Hematopoietic multipotent progenitor cell (in vitro differentiated cells): ENCODE measurements at places on chromosomes 12 and 14. TPM values are rescaled to one million over a fixed set of nuclear protein-coding genes. Genes with fewer than 3 reads are reported as not detected.

DNA sequence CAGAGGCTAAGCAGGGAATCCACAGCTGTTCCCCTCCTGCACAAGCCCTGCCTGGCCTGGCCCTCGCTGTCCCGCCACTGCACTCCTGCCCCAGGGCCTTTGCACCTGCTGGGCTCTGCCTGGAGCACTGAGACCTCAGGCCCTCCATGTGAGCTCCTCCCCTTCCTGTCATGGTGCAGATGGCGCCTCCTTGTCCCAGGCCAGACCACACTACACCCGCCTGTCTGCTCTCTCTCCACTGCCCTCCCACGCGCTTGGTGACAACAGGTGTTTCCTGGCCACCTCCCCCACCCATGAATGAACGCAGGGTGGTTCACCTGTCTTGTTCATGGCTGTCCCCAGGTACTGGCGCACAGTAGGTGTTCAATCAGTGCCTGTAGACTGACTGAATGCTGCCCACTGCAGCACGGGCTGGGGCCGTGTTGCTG, 82.9 kb downstream of the NCOR2 start:
- peak; percentile 64 for DNase-seq

DNA sequence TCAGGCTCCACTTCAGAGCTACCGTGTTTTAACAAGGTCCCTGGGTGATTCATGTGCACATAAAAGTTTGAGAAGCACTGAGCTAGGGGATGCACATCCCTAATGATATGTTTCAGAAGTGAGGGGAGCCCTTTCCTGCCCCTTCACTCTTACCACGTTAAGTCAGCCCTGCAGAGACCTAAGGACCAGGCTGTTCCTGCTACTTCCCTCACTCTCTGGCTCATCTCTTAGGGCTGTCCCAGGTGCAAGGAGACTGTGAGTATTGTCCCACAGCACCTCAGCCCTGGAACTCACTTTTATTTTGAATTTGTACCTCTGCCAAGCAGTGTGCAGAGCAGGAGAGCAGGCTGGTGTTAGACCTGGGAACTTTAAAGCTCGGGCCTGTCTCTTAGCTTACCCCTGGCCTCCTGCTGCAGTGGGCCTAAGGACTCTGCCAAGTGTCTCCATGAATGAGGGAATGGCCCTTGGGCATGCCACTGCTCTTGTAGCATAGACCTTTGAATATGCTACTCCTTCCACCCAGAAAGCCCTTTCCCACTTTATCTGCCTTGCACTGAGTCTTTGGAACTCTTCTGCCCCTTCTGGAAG, 11.0 kb upstream of the SUSD6 start:
- no peak for DNase-seq

DNA sequence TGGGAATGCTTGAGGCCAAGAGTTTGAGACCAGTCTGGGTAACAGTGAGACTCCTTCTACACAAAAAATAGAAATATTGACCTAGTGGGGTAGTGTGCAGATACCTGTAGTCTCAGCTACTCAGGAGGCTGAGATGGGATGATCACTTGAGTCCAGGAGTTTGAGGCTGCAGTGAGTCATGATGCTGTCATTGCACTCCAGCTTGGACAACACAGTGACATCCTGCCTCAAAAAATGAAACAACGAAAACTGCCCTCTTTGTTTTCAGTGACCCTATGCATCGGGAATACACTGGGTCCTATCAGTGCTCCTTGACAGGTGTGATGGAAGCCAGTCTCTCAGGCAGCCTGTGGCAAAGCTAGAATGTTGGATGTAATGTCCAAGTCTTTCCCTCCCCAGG, 311.5 kb upstream of the OR4E1 start:
- DNase-seq = no peak

- no peak for DNase-seq
Measured at GRCh38 chr12:25058658-25059058, 109.8 kb upstream of the BCAT1 start.

DNA sequence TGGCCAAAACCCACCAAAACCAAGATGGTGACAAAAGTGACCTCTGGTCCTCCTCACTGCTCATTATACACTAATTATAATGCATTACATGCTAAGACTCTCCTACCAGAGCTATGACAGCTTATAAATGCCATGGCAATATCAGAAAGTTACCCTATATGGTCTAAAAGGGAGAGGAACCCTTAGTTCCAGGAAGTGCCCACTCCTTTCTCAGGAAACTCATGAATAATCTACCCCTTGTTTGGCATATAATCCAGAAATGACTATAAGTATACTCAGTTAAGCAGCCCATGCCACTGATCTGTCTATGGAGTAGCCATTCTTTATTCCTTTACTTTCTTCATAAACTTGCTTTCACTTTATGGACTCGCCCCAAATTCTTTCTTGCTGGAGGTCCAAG, 43.0 kb upstream of the FUT8 start:
- no peak for DNase-seq

DNA sequence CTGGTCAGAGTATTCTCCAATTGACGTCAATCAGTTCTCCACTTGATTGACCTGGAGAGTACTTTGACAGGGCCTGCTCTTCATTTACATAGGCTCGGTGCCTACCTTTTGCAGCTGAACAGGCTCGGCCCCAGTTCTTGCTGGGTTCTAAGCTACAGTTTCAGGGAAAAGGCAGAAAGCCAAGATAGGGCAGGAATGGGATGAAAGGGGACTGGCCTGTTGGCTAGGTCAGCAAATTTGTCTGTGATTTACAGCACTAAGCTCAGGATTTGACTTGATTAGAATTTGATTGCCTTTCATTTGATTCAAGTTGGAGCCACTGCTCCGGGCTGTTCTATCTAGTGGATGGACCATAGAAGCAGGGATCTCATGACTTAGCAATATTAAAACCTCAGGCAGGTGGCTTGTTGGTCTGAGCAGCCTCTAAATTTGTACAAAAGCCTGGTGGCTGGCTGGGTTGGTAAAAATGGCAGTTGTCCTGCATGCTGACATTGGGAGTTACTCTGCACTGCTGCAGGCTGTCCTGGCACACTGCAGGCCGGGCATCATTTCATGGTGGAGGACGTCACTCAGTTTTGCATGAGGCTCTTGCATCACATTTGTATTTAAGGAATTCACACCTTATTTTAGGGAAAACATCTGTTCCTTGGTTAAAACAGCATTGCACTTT, 71.8 kb downstream of the BICD1 start:
- no peak for DNase-seq

DNA sequence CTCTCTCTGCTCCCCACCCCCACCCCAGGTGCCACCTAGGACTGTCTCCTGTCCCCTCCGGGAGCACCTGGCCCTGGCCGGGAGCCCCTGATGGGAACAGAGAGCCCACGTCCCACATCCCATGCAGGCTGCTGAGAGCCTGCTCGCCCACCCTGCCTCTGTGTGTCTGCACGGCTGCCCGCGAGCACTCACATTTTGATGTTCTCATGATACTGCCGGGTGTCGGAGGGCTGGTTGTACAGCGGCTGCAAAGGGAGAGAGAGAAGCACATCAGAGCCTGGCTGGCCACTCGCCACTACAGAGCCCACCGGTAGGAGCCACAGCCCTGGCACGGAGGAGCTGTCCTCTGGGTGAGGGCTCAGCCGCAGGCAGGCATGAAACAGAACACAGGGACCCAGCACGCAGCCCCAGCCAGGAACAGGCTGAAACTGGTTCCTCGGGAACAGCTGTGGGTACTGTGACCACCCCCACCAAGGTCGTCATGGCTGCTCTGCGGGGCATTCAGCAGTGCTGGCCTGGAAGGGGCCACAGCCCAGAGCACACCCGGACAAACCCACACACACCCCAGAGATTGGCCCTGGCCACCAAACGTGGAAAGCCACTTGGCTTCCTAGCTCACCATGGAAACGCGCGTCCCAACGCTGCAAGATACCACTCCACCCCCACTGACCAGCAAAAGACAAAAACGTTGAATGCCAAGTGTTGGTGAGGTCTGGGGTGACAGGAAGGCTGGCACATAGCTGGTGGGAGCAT, 117.6 kb downstream of the NCOR2 start:
- DNase-seq = no peak

VWF gene
- total RNA-seq = 13.5 TPM

DNA sequence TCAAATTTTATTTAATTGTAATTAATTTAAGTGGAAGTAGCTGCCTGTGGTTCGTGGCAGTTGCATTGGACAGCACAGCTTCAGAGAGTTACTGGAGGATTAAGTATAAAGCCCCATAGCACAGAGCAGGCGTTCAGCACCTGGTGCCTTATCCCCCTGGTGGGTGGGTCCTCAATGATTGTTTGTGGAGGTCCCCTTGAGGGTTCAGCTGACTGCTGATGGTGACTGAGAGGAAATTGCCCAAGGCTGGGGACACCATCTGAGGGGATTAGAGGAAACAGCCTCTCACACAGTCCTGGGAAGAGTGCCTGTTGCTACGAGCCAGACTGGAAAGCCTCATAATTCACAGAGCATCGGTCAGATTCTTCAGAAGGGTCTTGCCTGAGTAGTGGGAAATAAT, 83.4 kb upstream of the NOS1 start:
- DNase-seq = no peak

- DNase-seq = no peak
Measured at GRCh38 chr12:32139064-32139421, 32.4 kb downstream of the BICD1 start.

RIN3 gene
- total RNA-seq = 73.5 TPM

NOXRED1 gene
- total RNA-seq = 0.27 TPM

GRCh38 chr12:120457133-120457532, 10.9 kb downstream of the GATC start:
- DNase-seq = peak; percentile 54

DNA sequence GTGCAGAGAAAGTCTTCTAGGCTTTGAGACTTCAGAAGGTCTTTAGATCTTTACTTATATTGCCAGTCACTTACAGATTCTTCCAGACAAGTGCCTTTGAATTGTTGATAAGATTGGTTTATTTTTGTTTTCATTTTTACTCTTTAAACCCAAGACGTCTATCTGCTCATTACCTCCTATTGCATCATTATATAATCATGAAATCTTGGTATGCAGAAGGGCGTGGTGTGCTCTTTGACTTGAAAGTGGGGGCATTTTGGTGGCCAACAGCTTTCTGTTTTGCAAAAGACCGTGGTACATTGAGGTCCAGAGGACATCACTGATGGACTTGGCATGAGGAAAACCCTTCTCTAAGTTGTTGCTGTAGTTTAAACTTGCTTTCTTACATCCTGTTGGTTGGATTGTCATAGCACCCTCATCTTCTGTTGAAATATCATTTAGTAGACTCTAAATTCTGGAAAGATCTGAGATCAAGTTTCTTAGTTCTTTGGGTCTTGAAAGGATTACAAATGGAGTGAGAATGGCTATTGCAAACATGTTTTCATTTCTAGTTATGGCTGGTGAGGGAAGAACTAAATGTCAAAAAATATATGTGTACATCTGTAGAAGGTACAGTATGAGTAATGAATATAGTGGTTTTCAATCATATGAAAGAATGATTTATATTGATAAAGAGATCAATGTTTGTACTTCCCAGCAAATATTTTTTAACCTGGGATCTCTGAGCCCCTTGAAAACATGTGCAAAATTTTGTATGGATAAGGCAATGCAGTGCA, 441.8 kb downstream of the NRXN3 start:
- no peak for DNase-seq

DNA sequence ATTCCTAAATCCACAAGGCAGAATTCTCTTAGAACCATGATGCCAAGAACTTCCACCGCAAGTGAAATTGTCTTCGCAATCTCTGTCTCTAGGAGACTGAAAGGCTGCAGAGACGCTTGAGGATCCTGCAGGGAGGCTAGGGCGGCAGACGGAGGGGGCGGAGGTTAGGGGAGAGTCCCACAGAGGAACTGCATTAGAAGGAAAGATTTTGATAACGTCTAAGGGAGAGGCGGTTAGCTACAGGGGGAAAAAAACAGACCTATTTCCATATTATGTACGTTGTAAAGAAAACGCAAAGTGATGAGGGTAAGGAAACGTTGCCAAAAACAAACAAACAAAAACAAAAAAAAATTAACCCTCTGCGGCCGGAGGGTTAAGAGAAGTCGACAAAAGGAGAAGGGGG, 595 bp downstream of the KLHL28 start:
- peak; percentile 73 for DNase-seq

DNA sequence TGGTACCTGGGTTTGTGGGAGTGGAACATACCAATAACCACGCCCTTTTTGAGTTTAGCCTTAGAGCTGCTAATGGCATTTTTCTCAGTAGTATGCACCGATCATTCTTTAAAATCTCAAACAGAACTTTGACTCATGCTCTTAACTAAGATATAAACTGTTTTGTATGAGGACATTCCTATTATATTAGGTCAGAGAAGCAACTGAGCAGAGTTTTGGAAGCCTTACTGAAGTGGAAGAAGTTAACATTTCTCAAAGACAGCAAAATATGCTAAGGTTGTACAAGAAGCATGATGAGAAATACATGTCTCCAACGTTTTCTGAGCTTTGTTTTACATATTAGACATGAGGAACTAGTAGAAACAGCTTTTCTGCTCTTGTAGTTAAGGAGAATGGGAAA, 819.2 kb downstream of the FSCB start:
- DNase-seq = no peak

DNA sequence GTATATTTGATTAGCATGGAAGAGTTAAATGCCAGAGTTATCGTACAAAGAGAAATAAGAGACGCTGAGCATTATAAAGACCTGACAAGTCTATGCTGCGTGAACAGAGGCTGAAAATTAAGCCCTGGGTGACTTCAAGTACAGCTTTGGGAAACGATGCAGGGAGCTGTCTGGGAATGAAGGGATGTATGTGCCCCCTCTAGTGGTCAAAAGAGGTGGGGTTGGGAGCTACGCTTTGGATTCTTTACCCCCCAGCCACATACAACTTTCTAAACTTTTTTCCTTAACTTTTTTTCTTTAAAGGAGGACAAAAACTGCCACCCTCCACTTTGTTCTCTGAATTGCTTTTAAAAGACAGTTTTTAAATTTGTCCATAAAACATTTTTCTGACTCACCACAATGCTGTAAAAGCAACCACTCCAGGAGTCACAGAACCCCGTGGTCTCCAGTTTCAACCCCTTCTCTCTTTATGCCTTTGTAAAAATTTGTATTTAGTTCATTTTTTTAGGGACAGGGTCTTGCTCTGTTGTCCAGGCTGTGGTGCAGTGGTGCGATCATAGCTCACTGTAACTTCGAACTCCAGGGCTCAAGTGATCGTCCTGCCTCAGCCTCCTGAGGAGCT, 59.4 kb downstream of the ZNF664 start:
- DNase-seq = peak; percentile 26

RPS6KL1 gene
- total RNA-seq = 8.3 TPM

GRCh38 chr12:100402763-100403162, 45.9 kb downstream of the SLC17A8 start:
- no peak for DNase-seq

DNA sequence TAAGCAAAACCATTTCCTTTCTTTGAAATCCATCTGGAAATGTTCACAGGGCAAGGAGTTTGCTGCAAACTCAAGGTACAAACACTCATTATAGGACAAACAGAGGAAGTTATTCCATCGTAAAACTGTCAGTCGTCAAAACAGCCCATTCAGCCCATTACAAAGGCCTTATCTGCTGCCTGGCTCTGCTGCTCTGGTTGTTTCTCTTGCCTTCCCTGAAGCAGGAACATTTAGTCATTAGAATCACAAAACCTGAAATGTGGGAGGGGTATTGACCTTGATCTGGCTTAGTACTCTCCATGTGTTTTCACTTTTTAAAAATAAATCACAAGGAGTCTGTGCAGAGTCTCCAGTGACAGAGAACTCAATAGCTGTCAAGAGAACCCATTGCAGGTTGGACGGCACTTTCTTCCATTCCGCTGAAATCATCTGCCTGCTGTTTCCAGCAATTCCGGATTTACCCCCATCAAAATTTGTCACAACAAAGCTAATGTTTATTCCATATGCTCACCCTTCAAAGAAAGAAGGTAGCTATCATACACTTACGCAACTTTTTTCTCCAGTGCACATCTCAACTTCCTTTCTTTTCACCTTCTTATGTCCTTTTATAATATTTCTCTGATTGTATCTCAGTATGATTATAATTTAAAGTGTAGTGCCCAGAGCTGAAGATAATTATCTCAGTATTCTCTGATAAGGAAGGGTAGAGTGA, 24.6 kb upstream of the ITPR2 start:
- DNase-seq = no peak
